Activated naive CD8-positive, alpha-beta T cell treated with anti-CD3 and anti-CD28 coated beads, Interleukin-2, amount 10 ng/mL, durations not matched to agents 7 days and 5 days (primary cell): ENCODE measurements at places on chromosomes 16 and 17.

- no peak for DNase-seq
Observed at GRCh38 chr17:34068571-34068970, 186.5 kb upstream of the CCL2 start.

DNA sequence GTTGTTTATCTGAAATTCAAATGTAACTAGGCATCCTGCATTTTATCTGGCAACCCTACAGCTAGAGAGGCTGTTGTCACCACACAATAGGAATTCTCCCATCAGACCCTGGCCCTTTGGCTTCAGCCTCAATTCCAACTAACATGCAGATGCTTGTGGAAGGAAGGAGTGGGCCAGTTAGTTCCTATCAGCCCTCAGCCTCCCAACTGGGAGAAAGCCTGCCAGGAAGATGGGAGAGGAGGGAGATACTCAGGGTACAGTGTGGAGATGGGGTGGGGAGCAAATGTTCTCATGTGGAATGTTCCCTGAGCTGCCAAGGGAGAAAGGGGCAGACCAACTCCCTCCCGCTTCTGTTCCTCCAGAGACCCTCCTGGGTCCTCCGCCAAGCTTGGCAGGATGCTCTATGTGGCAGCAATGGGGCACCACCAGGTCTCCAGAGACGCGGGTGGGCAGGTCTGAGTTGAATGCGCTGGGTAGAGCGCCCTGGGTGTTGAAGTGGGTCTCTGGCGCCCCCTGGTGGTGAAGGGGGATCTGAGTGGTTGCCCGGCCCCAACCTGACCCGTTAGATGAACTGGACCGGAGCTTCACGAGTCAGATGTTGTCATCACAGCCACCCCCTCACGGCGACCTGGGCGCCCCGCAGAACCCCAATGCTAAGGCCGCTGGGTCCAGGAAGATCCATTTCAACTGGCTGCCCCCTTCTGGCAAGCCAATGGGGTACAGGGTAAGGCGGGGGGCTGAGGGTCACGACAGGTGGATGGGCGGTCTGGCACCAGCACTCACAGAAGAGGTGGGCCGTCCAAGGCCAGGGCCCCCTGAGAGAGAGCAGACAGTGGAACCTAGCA, 15.2 kb downstream of the GALK1 start:
- DNase-seq: peak; percentile 92

DNA sequence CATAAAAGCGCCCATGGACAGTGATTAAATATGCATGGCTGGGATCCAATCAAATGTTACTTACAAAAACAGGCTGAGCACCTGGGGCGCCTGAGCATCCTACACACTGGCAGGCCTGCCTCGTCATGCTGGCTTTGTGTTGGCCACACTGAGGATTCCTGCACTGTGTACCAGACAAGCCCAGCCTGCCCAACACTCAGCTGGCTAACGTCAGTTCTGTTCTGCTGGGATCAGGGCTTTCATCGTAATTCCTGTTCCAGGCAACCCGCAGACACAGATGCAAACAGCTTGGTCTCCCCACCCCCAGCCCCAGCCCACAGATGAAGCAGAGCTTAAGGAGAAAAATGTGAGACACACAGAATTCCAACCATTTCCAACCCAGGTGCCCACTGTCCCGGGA, 30.7 kb downstream of the PIMREG start:
- no peak for DNase-seq

DNA sequence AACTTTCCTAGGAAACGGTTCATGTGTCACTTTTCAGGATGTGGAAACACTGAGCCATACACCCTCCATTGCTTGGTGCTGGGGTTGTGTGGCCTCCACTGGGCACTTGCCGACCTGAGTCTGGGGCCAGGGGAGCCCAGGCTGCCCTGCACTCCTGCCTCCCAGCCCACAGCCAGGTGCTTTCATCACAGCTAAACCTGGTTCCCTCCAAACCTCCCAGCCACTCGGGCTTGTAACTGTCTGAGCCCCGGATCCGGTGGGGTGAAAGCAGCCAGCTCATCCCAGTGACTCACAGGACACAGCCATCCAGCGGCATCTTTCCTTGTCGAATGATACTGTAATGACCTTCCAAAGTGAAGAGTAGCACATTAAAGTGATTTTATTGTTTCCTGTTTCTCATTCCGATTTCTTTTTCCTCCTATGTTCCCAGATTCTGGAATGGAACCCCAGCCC, 19.8 kb downstream of the CARHSP1 start:
- no peak for DNase-seq

- DNase-seq: no peak
Observed at GRCh38 chr16:5837007-5837670, 739.5 kb upstream of the EEF2KMT start.

GRCh38 chr16:5028950-5029475, 4.7 kb downstream of the NAGPA start:
- DNase-seq: no peak

GRCh38 chr17:67047382-67047781, 3.0 kb downstream of the CACNG1 start:
- DNase-seq: no peak

- DNase-seq: no peak
Observed at GRCh38 chr17:14361470-14361869, 60.6 kb downstream of the HS3ST3B1 start.

DNA sequence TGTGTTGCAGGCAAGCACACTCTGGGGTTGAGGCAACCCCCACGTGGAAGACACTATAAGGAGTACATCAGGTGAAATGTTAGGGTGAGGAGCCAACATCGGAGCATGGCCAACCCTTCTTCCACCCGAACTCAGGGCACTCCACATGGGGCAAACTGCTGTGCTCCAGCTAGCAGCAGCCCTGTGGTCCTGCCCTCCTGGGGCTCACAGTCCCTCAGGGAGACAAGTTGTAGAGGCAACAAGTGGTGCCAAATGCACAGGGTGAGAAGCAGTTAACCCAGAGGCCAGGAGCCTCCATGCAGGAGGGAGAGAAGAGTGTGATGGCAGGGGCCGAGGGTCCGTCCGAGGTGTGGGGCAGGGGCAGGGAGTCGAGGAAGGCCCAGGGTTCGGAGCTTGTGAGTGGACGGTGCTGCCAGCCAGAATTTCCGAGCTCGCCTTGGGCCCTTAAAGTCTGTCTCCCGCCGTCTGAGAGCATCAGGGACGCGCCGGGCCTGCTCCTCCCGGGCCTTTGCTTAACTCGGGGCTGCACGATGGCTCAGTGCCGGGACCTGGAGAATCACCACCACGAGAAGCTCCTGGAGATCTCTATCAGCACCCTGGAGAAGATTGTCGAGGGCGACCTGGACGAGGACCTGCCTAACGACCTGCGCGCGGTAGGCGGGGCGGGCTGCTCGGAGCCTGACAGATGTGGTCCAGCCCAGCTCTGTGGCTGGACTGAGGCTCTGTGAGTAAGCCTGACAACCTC, 32.3 kb downstream of the ATPAF2 start:
- DNase-seq: no peak

- no peak for DNase-seq
Observed at GRCh38 chr16:72277749-72278148, 105.8 kb upstream of the PMFBP1 start.

DNA sequence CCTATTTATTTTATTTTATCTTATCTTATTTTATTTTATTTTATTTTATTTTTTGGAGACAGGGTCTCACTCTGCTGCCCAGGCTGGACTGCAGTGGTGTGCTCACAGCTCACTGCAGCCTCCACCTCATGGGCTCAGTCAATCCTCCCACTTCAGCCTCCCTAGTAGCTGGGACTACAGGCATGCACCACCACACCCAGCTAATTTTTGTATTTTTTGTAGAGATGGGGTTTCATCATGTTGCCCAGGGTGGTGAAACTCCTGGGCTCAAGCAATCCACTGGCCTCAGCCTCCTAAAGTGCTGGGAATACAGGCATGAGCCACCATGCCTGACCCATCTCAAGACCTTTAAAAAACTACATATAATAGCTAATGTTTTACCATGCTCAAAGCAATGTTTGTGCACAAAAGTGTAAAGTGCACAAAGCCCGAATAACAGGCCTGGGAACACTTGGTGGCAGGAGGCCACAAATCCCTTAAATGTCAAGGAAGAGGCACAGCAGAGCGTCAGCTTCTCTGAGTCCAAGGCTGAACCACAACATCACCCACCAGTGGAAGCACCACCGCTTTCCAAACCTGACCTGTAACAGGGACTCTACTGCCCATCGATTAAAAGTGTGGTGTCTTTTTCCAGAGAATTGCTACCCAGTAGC, 30.6 kb upstream of the SLC39A11 start:
- DNase-seq: no peak
